Breast epithelium (tissue), 4 donors: ENCODE measurements at places on chromosomes 16 and 17.

DNA sequence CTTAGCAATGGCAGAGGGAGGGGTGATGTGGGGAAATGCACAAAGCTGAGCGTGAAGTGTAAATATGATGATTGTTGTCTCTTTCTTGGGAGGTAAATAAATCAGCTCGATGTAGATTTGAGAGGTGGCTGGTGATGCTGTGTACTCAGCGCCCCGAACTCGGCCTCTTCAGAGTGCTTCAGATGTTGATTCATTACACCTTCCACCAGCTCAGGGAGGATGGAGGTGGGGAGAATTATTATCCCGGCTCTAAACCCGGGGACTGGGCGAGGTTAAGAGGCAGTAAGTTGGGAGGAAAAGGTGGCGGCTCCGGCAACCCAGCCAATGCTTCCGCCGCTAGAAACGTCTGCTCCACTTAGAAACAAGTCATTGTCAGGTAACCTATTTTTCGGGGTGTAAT, 86.5 kb downstream of the RPA1 start:
- no peak for DNase-seq

DNA sequence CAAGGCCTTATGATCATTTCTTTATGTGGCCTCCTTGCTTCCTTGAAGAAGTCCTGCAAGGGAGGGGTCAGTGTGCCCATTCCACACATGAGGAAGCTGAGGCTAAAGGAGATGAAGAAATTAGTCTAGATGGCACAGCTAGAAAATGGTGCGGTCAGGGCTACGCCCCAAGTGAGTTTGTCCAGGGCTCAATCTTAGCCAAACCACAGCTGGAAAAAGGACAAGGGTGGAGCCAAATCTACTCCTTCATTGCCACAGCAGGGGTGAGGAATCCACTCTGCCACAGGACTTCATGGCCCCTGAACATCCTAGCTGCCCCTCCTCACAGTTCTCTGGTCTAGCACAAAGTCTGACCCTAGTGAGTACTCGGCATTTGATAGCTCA, 16.2 kb downstream of the BEAN1 start:
- DNase-seq = no peak

- no peak for DNase-seq
These were observed 207.9 kb upstream of the HSBP1 start for GRCh38 chr16:83599789-83600462.

GRCh38 chr16:72455743-72456659, 284.0 kb upstream of the PMFBP1 start:
- DNase-seq = no peak

DNA sequence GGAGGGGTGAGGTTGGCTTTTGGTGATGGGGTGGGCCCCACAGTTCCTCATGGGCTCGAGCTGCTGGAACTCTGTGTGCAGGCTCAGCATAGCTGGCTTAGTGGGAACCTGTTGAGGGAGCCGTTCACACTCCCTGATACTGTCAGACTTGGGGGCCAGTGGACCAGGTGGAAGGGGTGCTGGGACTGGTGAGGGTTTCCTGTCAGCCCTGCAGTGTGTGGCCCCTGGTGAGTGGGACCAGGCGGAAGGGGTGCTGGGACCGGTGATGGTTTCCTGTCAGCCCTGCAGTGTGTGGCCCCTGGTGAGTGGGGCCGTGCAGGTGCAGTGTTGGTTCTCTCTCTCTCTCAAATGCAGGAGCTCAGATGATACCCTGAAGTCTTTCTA, 45.1 kb upstream of the ZNF750 start:
- no peak for DNase-seq
